ENCODE measurements at places on chromosomes 4 and X.

- DNase-seq = no peak
These were observed 119.0 kb upstream of the OR13H1 start for GRCh38 chrX:131424895-131425294.

DNA sequence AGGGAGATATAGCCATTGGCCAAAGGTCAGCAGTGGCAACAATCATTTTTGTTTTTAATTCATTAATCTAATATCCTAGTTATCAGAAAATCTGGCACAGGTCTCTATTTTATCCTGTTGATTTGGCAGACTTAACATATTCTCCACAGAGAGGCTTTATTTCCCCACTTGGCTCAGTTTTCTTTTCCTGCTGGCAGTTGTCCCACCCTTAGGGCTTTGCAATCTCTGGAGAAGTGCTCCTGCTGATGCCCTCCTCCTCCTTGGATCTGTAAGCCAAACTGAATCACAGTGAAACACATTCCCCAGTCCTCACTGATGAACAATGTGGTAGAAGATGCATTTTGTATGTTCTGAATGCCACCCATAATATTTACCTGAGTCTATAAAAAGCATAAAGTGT lies 889.7 kb downstream of the PDHA2 start:
- no peak for DNase-seq

DNA sequence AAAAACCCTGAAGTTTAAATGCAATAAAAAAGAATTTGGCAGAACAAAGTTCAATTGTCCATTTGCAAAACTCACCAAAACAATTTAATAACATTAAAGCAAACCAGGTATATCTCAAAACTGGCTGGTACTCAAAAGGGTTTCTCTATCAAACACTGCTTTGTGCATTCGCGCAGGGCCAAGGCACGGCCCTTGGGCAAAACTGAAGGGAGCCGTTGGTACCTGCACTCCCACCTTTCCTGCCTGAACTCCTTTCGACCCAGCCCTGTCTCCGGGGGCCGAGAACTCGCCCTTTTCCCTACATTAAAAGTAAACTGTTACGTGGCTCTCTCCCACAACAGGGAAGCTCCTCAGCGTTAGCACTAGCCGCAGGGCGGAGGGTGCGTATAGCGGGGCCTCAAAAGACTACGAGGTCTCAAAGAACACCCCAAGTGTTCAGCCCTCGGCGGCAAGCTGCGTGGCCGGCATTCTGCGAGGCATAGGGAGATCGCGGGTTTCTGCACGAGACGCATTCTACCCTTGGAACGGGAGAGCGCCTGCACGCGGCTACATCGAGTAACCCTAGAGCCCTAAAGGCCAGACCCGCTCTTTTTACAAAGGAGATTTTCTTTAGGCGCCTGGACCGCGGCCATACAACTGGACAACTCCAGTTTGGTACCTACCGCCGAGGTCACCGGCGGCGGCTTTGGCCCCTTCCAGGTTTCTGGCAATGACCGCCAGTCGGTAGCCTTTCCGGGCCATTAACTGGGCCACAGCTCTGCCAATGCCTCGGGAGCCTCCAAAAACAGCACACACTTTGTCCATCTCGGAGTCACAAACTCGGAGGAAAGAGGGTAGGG lies 550 bp downstream of the CBR4 start:
- no peak for DNase-seq

GRCh38 chr4:26823583-26823982 lies 37.1 kb upstream of the STIM2 start:
- no peak for DNase-seq

GRCh38 chrX:7552760-7553159 lies 290.2 kb upstream of the VCX start:
- DNase-seq = no peak

GRCh38 chrX:38233891-38234667 lies 13.4 kb upstream of the SRPX start:
- DNase-seq = no peak

DNA sequence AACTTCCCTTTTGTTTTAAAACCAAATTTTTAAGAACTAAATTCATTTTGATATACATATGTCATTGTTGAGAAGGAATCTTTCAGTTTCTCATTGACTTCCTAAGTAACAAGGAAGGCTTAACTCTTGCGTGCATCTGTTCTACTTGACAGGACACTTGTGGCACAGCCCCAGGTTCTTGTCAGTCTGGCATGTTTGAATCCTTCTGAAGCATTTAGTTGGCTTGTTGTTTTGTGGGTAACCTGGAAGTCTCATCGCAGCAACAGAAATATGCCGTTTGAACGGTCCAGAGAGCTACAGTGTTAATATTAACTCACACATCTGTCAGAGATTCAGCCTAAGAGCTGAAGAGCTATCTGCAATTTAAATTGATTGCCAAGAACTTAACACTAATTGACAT lies 76.0 kb downstream of the GLRA3 start:
- DNase-seq = no peak

- no peak for DNase-seq
These were observed 17.2 kb downstream of the FAM13A start for GRCh38 chr4:89039730-89040338.

- no peak for DNase-seq
These were observed 146.6 kb upstream of the TBL1X start for GRCh38 chrX:9318213-9318612.

Measured in NCI-H187 treated with DMSO at 0.1 percent for 48 hours (cell line).